ENCODE measurements at places on chromosomes 2 and 18. TPM values are rescaled to one million over a fixed set of nuclear protein-coding genes. Genes with fewer than 3 reads are reported as not detected.
A peak's percentile ranks its signal among the peaks of the same experiment; 100 is the strongest.

Gene PROC
- total RNA-seq = 0.58 TPM

Gene CDKL4
- total RNA-seq = not detected

Gene NT5C1B
- not detected for total RNA-seq

- H3K27me3 ChIP-seq = peaks cover 9% of the 10 kb centered on the region
- no peaks in the 10 kb centered on the region for H3K4me1 ChIP-seq
- H3K4me3 ChIP-seq = no peak overlapping the region
- H3K36me3 ChIP-seq = no peaks in the 10 kb centered on the region
- DNase-seq = no peak
Measured at GRCh38 chr18:5058768-5059695, 138.0 kb downstream of the AKAIN1 start.

DNA sequence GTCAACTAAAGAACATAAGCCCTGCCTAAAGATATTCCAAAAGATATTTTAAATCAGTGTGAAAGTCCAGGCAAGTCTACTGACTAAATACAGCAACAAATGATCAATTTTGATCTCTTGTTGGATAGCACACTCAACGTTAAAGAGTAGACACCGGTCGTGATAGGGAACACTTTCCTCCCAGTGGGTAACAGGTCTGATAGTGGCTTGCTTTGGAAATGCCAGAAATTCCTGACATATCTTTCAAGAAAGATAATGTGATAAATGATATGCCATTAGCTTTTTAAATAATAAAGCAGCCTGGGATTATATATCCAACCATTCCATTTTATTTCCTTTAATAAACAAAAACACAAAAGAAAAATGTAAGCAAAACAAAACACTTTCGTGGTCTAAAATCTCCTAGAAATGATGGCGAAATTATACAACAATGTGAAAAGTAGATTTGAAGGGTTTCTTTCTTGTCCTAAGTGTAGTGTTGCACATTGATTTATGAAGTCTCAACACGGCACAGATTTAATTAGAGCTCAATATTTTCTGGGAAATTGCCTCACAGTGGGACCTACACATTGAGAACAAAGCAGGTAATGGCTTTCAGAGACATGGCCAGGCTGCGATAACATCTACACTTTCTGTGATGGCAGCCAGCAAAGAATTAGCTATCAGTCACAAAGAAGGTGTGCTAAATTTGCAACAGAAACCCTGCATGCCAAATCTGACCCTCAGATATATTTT, 158.6 kb downstream of the PPP1R1C start:
- H3K4me3 ChIP-seq = no peak overlapping the region
- no peaks in the 10 kb centered on the region for H3K4me1 ChIP-seq
- peaks cover 6% of the 10 kb centered on the region for H3K27me3 ChIP-seq

- no peaks in the 10 kb centered on the region for H3K36me3 ChIP-seq
- no peaks in the 10 kb centered on the region for H3K4me1 ChIP-seq
- no peaks in the 10 kb centered on the region for H3K27me3 ChIP-seq
- no peak overlapping the region for H3K27ac ChIP-seq
- no peak for DNase-seq
Measured at GRCh38 chr18:45783097-45784075, 42.1 kb upstream of the SIGLEC15 start.

- H3K4me1 ChIP-seq = peaks cover 17% of the 10 kb centered on the region
- peak; percentile 66 for DNase-seq
- no peaks in the 10 kb centered on the region for H3K27me3 ChIP-seq
- no peak overlapping the region for H3K27ac ChIP-seq
- H3K36me3 ChIP-seq = no peaks in the 10 kb centered on the region
- no peak overlapping the region for H3K4me3 ChIP-seq
Measured at GRCh38 chr2:18077704-18078103, 199.2 kb downstream of the KCNS3 start.

GRCh38 chr2:157476953-157477709, 33.2 kb upstream of the CYTIP start:
- DNase-seq = peak; percentile 16
- H3K27ac ChIP-seq = no peak overlapping the region
- H3K4me1 ChIP-seq = no peaks in the 10 kb centered on the region
- no peak overlapping the region for H3K4me3 ChIP-seq

- no peak overlapping the region for H3K4me3 ChIP-seq
- peaks cover 13% of the 10 kb centered on the region for H3K36me3 ChIP-seq
- no peak overlapping the region for H3K27ac ChIP-seq
- no peak for DNase-seq
- H3K4me1 ChIP-seq = no peaks in the 10 kb centered on the region
- no peaks in the 10 kb centered on the region for H3K27me3 ChIP-seq
Measured at GRCh38 chr2:232894746-232895145, 24.7 kb downstream of the SNORC start.

GRCh38 chr2:45345331-45346234, 265.5 kb downstream of the SRBD1 start:
- no peaks in the 10 kb centered on the region for H3K36me3 ChIP-seq
- H3K27ac ChIP-seq = no peak overlapping the region
- no peak for DNase-seq
- H3K4me1 ChIP-seq = no peaks in the 10 kb centered on the region
- H3K27me3 ChIP-seq = no peaks in the 10 kb centered on the region

DNA sequence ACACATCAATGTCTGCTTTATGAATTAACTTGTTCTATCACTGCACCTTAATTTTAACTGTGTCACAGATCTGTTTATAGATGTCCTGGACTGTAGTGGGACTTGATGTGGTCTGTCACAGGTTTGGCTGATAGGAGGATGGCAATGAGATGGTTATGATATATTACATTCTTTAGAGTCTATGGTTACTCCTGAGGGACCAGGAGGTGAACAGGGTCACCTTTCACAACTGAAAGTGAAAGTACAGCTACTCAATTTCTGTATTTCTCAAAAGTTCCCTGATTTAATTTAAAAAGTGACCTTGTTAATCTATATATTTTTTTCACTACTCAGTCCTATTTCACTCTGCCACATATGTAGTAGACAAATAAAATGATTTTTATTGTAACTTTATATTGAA, 1284.1 kb upstream of the GYPC start:
- no peak overlapping the region for H3K27ac ChIP-seq
- DNase-seq = no peak
- H3K27me3 ChIP-seq = no peaks in the 10 kb centered on the region
- H3K36me3 ChIP-seq = no peaks in the 10 kb centered on the region

- H3K36me3 ChIP-seq = no peaks in the 10 kb centered on the region
- no peak overlapping the region for H3K4me3 ChIP-seq
- H3K4me1 ChIP-seq = no peaks in the 10 kb centered on the region
- H3K27me3 ChIP-seq = no peaks in the 10 kb centered on the region
- peak; percentile 55 for DNase-seq
- H3K27ac ChIP-seq = no peak overlapping the region
Measured at GRCh38 chr2:134466141-134466540, 212.3 kb downstream of the MGAT5 start.

DNA sequence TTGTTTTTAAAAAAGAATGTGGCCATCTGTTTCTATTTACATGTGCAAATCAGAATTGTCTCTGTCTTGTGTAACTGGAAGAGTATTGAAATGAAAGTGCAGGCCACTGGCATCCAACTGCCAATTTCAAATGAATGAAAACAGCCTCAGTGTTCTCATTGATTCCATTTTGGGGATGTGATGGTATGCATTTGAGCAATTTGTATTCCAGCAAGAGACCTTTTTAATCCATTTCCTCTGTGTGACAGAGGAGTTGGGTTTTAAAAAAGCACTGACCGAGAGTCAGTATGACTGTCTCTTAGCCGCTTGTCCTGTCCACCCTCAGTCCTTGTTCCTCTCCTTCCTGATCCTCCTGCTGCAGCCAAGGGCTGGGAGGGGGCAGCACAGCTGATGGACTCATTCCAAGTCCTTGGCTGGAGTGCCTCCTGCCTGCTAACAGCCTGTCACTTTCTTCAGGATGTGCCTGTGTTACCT, 50.0 kb downstream of the ASAP2 start:
- no peak overlapping the region for H3K4me3 ChIP-seq
- H3K27me3 ChIP-seq = no peaks in the 10 kb centered on the region
- DNase-seq = no peak
- H3K4me1 ChIP-seq = peaks cover 17% of the 10 kb centered on the region
- H3K27ac ChIP-seq = no peak overlapping the region
- no peaks in the 10 kb centered on the region for H3K36me3 ChIP-seq

- no peaks in the 10 kb centered on the region for H3K27me3 ChIP-seq
- peaks cover 18% of the 10 kb centered on the region for H3K4me1 ChIP-seq
- no peaks in the 10 kb centered on the region for H3K36me3 ChIP-seq
- H3K4me3 ChIP-seq = peak overlapping the region; percentile 69
- no peak for DNase-seq
Measured at GRCh38 chr2:219443016-219443696, 8.5 kb downstream of the SPEG start.

DNA sequence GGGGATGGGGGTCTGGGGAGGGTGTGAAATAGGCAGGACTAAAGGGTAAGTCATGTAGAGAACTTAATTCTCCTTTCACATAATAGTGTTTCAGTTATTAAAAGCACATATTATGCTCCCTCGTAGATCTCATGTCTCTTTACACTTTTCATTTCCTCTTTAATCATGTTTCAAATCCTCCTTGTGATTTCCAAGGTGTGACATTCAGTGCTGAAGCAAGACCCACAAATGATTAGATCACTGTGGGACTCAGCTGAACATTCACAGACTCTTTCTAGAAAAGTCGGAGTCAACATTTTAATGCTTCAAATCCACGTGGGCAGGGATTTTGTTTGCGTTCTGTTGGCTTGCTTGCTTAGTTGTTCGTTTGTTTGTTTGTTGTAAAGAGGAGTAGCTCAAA, 34.7 kb upstream of the CALCRL start:
- H3K36me3 ChIP-seq = no peaks in the 10 kb centered on the region
- H3K27me3 ChIP-seq = no peaks in the 10 kb centered on the region
- H3K27ac ChIP-seq = no peak overlapping the region
- peaks cover 7% of the 10 kb centered on the region for H3K4me1 ChIP-seq

- H3K4me1 ChIP-seq = peaks cover 36% of the 10 kb centered on the region
- no peaks in the 10 kb centered on the region for H3K27me3 ChIP-seq
- H3K36me3 ChIP-seq = no peaks in the 10 kb centered on the region
Measured at GRCh38 chr2:200615247-200615646, 29.4 kb downstream of the AOX1 start.

Data from PC-3 (cell line).